ENCODE measurements at places on chromosomes 11 and 22.

- DNase-seq = no peak
These were observed 4.7 kb downstream of the ACY3 start for GRCh38 chr11:67645521-67646461.

GRCh38 chr11:126153972-126154371 is 57.5 kb downstream of the RPUSD4 start:
- no peak for DNase-seq

GRCh38 chr11:62863687-62864335 is 16.9 kb upstream of the SLC3A2 start:
- no peak for DNase-seq

- no peak for DNase-seq
These were observed 274.9 kb upstream of the MPPED2 start for GRCh38 chr11:30861064-30861463.

GRCh38 chr11:63845303-63845702 is 6.4 kb downstream of the MARK2 start:
- DNase-seq = peak; percentile 94

- DNase-seq = no peak
These were observed 160.0 kb downstream of the ST3GAL4 start for GRCh38 chr11:126515501-126515900.

DNA sequence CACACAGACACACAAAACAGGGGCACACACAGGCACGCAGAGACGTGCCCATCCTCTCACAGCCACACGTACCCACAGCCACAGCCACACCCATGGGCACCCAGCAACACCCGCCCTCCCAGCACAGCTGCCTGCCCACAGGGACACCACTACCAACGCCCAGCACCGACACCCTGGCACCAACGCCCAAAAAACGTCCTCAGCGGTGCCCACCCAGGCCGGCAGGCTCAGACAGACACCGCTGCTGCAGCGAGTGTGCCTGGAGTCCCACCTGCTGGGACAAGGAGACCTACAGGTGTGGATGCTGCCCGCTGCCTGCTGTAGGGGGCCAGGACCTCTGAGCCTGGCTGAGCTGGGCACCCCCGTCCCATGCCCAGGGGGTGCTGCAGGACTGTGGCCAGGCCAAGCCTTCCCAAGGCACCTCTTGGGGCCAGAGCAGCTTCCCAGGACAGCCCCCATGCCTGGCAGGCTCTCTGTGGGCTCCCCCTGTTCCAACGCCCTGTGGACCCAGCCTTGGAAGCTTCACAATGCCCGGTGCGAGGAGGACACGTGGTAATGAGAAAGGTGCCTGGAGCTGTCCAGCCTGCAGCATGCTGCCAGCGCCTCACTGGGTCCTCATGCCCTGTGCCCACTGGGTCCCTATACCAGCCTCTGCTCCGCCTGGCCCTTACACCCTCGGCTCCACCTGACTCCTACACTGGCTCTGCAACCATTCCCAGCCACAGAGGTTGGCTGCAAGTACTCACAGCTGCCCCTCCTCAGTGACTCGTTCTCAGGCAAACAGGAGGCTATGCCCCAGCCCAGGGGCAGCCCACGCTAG is 45.8 kb upstream of the TH start:
- no peak for DNase-seq

- no peak for DNase-seq
These were observed 10.7 kb downstream of the CWF19L2 start for GRCh38 chr11:107446822-107447431.

DNA sequence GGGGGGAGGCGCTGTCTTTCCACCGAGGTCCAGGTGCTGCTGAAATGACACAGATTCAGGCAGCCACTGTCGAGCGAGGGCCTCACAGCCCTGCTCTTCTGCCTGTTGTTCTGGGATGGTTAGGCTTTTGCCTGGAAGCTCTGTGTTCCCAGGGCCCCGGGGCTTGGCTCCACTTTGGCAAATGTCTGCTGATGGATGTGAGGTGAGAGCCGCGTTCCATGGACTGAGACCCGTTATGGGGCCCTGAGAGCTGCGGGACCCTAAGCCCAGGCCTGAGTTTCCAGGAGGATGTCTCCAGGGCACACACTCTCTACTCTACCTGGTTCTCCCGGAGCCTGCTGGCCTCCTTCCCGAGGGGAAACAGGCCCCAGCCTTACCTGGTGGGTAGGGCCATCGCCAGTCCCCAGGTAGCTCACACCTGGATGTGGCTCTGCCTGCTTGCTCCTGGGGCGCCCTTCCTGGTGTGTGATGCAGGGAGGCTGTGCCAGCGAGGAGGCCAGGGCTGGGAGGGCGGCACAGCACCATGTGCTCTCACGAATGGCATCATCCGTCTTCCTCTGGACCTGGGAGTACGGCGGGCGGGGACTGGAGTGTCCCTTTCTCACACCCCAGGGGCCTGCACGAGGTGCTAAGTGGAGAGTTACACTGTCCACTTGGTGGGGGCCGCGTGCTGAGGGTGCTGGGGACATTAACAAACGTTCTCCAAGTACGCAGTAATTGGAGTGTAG is 435.5 kb downstream of the TBC1D22A start:
- no peak for DNase-seq

- no peak for DNase-seq
These were observed 545.8 kb upstream of the CCDC90B start for GRCh38 chr11:83831929-83832328.

DNA sequence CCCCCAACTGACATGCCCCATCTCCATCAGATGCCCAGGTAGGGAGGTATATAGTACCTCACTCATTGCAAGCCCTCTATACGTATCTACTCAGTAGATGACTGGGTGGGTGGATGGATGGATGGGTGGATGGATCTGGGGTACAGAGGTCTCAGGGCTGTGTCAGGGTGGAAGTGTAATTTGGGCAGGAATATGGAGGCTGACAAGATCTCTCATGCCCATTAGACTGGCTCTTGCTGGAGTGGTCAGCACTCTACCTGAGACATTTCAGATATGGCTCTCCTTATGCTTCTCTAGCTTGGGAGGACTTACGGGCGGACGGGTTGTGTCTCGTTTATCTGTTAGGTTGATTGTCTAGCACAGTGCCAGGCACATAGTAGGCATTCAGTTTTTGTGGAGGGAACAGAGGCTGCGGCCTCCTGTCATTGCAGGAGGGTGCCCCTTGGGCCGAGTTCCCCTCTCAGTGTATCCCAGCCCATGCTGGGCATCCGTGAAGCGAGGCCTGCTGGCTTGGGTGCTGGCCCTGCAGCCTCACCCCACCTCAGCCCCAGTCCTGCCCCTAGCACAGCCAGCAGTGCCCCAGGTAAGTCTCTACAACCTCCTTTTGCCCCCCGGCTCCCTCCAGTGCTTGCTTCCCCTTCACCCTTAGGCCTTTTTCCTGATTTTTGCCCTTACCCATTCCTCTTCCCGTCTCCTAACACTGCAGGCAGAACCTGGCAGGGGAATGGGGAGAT is 13.7 kb downstream of the ROBO3 start:
- DNase-seq = no peak

GRCh38 chr11:103729617-103730016 is 306.8 kb upstream of the DDI1 start:
- no peak for DNase-seq

DNA sequence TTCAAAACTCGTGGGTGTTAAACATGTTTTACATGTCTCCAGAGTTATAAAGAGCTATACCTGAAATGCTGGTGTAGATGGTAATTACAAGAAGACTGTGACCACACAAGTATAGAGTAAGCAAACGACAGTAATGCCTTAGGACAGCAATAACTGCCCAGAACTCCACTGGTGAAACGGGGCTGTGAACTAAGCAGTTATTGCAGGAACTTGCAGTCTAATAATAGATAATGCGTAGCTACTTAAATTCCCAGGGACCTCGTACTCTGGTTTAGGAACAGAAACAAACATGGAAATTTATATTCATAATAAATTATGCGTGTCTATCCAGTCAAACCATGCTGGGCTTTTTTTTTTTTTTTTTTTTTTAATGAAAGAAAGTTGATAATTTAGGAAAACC is 24.9 kb upstream of the TP53AIP1 start:
- DNase-seq = no peak

DNA sequence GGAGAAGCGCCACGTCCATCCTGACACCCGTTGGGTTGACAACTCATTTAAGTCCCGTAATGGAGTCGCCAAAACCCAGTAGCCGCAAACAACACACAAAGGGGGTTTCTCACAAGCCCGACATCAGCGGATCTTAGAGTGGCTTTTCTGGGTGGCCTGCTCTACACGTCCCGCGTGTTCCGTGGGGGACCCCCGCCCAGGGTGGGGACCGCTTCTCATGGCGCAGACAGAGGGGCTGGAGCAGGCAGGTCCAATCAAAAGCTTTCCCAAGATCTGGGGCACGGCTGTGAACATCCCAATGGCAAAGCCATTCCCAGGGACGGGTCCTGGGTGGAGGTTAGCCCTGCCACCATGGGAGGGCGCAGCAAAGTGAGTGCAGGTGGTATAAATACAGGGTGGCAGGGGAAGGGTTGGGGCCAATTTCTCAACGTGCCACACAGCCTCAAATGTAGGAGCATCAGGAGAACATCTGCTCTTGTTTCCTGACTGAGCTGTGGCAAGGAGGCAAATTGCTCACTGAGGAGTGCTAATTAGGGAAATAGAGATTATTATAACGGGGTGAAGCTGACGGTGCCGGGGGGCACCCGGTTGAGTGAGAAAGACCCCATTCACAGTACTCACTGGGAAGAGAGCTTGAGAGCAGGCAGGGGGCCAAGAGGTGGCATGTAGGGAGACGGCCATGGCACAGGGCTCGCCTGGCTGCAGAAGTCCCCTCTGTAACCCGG is 1447.2 kb downstream of the TBC1D22A start:
- no peak for DNase-seq

DNA sequence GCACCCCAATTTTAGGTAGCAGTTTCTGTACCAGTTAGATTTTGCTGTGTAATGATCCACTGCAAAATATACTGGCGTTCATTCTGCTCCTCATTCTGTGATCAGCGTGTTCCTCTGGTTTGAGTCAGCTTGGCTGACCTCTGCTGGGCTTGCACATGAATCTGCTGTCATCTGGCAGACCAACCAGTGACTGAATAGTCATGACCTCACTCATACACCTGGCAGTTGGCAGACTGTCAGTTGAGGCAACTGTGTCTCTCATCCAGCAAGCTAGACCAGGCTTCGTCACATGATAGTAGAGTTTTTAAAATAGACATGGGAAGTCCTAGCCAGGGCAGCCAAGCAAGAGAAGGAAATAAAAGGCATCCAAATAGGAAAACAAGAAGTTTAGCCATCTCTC is 316.3 kb upstream of the LARGE1 start:
- no peak for DNase-seq

GRCh38 chr11:15493066-15493465 is 378.3 kb downstream of the INSC start:
- DNase-seq = no peak

- DNase-seq = no peak
These were observed 44.1 kb downstream of the MYH9 start for GRCh38 chr22:36343720-36344105.

DNA sequence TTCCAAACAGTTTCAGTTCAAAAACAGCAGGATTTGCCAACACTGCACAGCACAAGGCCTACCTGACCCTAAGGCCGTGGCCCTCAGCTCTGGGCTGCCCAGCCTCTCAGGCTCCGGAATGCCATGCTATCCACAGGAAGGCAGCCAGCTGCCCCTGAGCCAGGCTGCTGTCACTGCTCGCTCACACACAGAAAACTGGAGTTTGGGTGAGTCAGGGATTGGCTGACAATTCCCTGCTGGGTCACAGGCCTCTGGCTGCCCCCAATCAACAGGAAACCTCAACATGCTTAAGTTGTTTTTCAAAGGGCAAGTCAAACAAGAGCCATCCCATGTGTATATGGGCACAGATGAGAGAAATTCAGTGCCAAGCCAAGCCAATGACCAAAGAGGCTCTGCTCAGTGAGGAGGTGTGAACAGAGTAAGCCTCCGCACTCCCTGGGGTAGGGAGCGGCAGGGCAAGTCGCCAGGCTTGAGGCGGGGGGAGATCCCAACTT is 50.2 kb downstream of the RPL27A start:
- DNase-seq = no peak

GRCh38 chr11:126927623-126928022 is 72.9 kb downstream of the KIRREL3 start:
- DNase-seq = no peak

DNA sequence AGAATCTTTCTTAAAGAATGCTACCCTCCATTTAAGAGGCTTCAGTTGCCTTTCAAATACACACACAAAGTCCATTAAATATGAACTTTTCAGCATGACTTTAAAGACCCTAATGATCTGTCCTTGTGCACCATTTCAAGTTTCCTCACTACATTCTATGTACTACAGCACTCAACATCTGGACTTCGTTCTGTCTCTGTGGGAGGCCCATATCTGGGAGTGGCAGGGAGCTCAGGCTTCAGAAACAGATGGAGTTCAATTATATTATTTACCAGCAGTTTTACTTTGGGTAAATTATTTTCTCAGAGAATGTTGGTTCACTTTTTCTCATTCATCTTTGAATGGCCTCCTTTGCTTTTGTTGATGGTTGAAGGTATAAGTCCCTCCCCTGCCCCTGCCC is 67.4 kb downstream of the ANO3 start:
- DNase-seq = no peak

- DNase-seq = peak; percentile 69
These were observed 3.2 kb upstream of the HMOX1 start for GRCh38 chr22:35377735-35378134.

GRCh38 chr11:86365546-86365945 is 9.1 kb upstream of the CCDC81 start:
- no peak for DNase-seq

DNA sequence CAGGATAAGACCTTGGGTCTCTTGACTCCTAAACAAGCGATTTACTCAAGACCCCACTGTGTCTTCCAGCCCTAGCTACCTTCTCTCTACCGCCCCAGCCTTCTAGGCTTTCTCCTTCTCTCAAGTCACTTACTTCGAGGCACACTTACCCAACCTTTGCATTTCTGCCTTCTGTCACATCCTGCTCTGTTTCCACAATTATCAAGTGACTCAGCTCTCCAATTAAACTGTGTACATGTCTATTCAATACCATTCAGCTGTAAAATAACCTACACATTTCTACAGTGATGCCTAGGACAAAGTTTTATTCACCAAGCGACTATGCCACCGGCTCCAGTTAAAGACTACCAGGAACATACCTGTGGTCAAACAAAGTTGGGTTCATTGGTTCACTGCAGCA is 69.0 kb downstream of the LARGE1 start:
- DNase-seq = no peak

DNA sequence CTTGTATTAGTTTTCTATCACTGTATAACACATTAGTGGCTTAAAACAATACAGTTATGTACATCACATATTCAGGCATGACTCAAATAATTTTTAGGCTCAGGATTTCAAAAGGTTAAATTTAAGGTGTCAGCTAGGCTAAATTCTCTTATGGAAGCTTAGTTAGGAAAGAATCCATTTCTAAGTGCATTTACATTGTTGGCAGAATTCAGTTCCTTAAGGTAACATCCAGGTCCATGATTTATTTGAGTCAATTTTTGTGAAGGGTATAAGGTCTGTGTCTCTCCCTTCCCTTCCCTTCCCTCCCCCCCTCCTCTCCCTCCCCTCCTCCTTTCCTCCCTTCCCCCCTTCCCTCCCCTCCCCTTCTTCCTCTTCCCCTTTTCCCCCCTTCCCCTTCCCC is 399.0 kb upstream of the CNTN5 start:
- no peak for DNase-seq

DNA sequence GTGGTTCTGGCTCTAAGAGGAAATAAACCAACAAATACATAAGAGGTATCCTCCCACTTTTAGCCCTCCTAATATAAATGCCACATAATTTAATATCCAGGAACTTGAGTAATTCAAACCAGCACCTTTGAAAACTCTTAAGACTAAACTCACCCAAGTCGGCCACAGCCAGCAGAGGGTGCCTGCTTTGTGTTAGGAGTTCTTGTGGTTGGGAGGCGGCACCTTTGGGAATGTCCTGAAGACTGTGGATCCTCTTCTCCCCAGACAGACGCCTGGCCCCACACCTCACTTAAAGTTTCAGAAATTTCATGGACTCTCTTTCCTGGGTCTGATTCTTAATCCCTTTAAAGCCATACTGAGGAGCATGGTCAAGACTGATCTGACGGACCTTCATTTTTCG is 169.0 kb downstream of the TBC1D22A start:
- DNase-seq = no peak
